ENCODE measurements at places on chromosomes 16 and 17.

GRCh38 chr17:80845863-80846671 is 145.6 kb upstream of the CHMP6 start:
- DNase-seq = no peak

DNA sequence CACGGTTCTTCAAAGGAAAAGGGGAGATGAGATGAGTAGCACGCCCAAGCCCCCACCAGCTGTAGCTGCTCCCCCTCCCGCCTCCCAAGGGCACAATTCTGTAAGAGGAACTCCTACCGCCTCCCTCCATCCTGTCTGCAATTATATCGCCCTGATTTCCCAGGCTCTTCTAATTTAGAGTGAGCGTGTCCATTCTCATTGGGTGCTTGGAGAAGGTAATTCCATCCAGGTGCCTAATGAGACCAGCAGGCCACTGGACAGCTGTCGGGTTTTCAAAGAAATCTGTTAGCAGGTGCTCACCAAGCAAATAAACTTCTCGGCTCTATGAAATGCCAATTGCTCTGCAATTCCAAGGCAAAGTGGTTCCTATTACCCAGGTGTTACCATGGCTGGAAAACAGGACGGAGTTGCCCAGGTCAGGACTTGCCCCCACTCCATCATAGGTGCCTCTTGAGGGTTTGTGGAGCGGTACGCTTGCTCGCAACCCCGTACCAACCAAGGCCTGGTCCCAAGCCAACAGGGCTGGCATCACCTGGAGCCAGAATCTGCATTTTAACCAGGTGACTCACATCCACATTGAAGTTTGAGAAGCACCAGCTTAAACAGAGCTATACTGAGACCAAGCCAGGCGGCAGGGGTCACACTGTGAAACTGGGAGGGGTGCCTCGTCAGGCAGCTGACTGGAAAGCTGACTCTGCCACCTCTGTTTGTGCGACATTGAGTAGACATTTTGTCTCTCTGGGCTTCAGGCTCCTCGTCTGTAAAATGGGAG is 16.5 kb upstream of the MEAK7 start:
- peak; percentile 99 for DNase-seq

- DNase-seq = no peak
These were observed 373.4 kb downstream of the CNTNAP4 start for GRCh38 chr16:76650582-76650981.

DNA sequence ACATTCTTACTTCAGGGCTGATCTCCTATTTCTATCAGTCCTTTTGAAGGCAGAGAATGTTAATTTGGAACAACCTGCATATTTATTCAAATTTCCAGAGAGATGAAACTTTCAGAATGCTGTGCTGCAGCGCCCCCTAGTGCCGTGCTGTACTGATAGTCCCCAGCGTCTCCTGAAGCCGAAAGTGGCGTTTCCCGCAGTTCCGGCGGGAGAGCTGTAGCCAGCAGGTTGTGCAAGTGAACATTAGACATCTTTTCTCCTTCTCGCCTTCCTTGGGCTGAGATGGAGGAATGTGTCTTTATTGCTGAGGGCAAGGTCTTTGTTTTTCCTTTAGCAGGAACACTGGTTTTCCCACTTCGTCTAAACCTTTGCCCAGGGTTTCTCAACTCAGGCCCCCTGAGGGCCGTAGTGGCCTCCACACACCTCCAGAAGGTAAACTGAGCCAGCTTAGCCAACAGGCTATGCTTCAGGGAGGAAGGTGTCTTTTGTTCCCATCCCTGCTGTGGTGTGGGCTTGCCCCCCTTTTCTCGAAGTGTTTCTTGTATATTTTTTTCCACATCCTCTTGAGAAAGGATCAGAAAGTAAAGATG is 26.4 kb downstream of the USP10 start:
- no peak for DNase-seq
